ENCODE measurements at places on chromosomes 3 and 15.

DNA sequence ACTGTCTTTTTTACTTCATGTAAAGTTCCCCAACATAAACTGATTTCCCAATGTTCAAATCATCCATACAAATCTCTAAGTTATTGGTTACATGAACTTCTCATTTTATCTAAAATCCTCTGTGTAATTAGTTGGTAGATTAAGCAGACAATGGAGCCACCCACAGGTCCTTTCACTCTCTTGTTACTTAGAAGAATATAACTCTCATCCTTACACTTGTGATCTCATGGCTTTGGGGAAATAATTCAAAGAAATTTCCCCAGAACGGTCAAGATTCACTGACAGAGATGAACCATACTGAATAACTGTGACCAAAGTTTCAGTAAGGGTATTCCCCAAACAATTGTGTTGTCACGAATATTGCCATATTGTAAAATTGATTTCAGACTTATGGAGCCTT, 1102.6 kb upstream of the EPHA6 start:
- DNase-seq = no peak

- no peak for DNase-seq
These were observed 303.9 kb upstream of the SLCO3A1 start for GRCh38 chr15:91549581-91549980.

GRCh38 chr3:37673401-37673800, 188.3 kb upstream of the CTDSPL start:
- no peak for DNase-seq

DNA sequence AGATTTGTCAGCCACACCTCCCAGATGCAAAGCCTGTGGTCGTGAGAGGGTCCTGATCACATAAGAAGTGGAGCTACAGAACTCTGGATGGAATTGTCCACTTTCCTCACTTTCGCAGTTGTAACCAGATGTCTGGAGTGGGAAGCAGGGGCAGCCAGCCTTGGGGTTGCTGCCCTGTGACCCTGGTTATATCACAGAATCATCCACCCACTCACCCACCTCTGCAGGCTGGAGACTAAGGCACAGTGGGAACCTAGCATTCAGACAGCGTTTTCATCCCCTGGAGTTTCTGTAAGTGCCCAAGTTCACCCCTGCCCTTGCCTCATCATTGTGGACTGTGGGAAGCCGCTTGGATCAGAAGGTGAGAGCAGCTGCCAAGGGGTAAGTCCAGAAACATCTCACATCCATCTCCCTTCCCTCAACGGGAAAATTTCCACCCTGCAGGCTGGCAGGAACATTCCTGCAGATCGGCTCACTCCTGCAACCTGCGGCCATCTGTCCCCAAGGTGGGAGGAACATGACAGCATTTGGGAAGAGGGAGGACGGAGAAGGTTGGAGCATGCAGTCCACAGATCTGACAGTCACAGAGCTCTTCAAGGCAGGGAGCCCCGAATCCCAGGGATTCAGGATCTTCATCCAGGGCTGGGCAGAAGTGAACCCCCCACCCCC, 2.9 kb upstream of the IQSEC1 start:
- DNase-seq = no peak

- no peak for DNase-seq
These were observed 9.8 kb upstream of the TM4SF4 start for GRCh38 chr3:149464542-149465328.

DNA sequence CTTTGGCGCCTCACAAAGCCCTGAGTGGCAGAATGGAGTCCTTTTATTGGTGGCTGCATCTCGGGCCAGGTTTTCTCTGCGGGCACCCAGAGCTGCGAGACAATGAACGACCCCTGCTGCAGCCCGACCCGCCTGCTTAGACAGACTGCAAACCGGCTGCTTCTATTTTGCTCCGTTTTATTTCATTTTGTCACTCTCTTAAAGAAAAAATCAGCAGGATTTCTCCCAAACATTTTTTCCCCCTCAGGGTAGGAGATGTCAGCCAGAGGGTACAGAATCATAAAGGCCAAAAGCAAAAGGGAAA, 64.8 kb downstream of the OXNAD1 start:
- DNase-seq = no peak

- DNase-seq = peak; percentile 23
These were observed 35.9 kb downstream of the OXNAD1 start for GRCh38 chr3:16300881-16301359.

- no peak for DNase-seq
These were observed 19.4 kb upstream of the UBE2E2 start for GRCh38 chr3:23183731-23184130.

DNA sequence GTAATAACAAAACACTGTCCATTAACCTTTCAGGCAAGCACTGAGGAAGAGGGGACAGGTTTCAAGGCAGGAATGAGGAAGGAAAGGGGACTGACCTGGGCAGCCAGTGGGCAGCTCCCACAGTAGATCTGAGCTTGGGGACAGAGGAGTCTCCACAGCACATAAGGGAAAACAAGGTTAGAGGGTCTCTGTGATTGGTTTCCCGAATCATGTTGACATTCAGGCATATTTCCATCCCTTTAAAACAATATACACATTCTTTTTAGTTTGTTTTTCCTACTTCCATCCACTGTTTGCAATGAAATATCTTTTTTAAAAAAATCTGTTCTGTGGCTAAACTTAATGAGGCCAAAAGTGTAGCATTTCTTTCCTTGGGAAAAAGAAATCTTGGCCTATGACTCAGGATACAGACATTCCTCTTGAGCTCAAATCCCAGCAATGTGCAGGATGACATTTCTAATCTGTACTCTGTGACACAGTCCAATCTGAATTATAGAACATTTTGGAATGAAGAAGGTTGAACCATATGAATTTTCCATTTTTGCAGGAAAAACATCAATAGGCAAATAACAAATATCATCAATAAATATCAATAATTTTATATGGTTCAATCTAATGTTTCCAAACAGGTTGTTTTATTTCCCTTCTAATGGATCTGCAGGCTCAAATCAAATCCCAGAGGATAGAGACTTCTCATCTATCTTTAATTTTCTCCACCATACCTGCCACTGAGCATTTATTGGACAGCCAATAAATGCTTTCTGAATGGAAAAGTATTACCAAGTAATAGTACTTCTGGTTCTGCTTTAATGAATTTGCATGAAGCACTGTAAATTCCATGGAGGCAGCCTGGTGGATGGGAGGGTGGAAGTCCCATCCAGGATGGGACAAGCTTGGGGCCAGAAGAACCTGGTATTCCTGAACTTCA, 54.1 kb downstream of the ITGB5 start:
- DNase-seq = no peak

DNA sequence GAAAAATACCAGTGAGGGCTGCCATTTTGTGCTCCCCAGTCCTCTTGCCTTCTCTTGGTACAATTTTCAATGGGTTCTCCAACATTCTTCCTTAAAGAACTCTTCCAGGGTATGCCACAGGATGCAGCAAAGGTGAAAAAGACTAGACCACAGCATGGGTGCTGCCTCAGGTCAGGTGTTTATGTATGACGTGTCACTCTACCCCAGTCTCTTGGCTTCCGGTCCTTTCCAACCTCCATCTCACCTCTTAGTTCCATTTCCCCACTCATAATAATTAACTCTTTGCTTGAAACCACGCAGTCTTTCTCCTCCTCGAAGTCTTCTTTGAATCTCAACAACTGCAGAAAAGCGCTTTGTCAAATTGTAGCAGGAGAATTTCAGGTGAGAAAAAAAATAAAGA, 104.7 kb upstream of the TBC1D5 start:
- no peak for DNase-seq

DNA sequence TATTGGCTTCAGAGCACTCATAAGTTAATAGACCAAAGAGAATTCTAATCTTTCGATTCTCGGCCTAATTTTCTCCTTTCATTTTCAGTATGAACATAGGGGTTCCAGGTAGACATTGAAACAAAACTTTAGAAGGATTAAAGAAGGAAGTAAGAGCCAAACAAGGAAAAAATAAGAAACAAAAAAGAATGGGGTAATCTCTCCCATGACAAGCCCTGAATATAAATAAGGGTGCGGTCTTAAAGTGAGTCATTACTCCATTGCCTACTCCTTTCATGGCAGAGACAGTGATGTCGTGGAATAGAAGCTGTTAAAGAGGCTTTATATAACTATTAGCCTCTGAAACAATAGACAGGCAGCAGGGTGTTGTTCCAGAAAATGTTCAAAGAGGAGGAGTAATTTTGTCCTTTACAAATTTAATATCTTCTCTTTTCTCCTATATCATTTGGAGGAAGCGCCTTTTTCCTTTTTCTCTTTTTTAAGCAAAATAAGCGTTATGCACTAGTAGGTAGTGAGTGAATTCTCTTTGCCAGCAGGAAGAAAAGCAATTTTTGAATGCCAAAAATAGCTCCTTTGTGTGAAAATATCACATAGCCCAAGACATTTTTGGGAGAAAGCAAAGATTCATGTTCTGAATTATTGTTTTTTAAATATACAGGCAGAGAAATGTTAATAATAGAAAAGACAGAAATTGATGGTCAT, 607.9 kb upstream of the KCNMB2 start:
- no peak for DNase-seq

DNA sequence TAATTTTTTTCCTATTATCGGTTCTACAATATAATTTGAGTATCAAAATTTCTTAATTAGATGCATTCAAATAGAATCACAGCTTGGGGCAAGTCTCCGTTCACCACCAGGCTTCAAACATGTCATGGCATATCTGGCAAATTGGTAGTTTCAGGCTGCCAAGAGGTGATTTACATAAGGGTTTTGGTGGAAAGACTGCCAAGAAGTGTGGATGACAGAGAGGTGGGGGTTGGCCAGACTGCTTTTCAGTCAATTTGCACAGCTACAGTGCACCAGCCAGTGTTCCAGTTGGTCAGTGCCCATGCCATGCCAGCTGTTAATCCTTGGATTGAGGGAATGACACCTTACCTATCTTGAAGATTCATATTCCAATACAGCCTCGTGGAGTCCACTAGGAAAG, 8.4 kb upstream of the GSK3B start:
- no peak for DNase-seq

DNA sequence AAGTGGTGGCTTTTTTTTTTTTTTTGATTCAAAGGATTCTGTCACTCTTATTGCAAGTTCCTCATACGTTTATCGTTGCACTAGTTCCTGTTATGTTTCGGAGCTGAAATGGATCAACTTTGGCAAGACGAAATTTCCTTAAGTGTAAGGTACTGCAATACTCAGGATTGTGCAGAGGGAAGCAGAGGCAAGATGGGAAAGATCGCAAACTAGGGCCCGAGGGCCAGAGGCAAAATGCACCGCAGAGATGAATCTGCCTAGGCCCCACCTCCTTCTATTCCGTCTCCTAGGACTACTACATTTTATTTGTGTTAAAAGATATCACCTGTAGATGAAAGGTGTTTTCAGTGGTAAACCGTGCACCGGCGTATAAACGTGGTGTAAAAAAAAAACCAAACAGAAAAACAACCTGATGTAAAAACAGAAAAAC, 331 bp downstream of the RNU6-1 start:
- DNase-seq = no peak

- no peak for DNase-seq
These were observed 7.4 kb downstream of the WNT7A start for GRCh38 chr3:13872451-13872850.

GRCh38 chr15:99682455-99682854, 50.8 kb downstream of the LYSMD4 start:
- no peak for DNase-seq
